ENCODE measurements at places on chromosomes 1 and 21.

DNA sequence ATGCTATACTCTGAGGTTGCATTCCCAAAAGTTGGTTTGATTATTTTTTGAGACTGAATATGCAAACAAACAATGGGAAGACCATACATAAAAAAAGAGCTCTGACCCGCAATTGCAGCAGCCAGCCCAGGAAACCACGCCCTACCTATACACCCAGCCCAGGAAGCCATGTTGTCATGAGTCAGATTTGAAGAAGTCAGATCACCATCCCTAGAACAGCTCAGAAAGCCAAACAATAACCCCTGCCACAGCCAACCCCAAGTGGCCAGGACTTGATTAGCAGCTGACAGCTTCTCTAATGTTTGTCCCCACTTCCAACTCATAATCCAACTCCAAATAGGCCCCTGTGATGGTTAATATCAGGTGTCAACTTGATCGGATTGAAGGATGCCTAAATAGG lies 621.9 kb downstream of the NPHP4 start:
- H3K27ac ChIP-seq, result no peak overlapping the region
- DNase-seq, result no peak
- H3K4me1 ChIP-seq, result no peaks in the 10 kb centered on the region
- no peaks in the 10 kb centered on the region for H3K36me3 ChIP-seq
- H3K27me3 ChIP-seq, result no peaks in the 10 kb centered on the region

- no peaks in the 10 kb centered on the region for H3K36me3 ChIP-seq
- H3K4me1 ChIP-seq, result no peaks in the 10 kb centered on the region
- no peaks in the 10 kb centered on the region for H3K27me3 ChIP-seq
- H3K27ac ChIP-seq, result no peak overlapping the region
These were observed 89.7 kb downstream of the SMYD2 start for GRCh38 chr1:214370615-214371014.

GRCh38 chr21:40060083-40060677 lies 192.9 kb downstream of the PCP4 start:
- no peaks in the 10 kb centered on the region for H3K36me3 ChIP-seq
- no peak for DNase-seq
- H3K4me1 ChIP-seq, result no peaks in the 10 kb centered on the region
- no peaks in the 10 kb centered on the region for H3K27me3 ChIP-seq

DNA sequence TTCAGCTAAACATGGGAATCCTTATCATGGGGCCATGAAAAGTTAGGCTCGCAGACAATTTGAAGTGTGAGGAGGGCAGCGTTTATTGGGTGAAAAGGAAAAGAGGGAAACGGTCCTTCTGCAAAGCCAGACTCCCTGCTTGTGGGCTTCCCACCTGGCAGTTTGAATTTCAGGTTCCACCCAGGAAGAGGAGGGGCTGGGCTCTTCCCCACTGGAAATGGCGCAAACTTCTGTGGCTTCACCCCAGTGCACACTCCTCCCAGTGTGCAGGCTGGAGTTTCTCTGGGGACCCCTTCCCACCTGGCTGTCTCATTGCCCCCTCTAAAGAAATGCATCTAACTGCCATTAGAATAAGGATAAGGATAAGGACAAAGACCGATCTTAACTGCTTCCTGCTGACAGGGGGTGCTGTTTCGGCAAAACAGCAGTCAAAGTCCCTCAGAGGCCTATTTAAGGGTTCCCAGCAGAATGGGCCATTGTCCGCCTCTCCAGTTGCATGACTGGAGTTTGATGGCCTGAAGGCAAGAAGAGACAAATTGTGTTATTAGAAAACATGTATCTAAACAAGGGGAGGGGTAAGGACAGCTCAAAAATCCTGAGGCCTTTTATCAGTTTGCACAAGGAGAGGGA lies 20.4 kb downstream of the AIM2 start:
- peaks cover 79% of the 10 kb centered on the region for H3K4me1 ChIP-seq
- no peaks in the 10 kb centered on the region for H3K27me3 ChIP-seq
- H3K4me3 ChIP-seq, result no peak overlapping the region
- no peak for DNase-seq
- peaks cover 75% of the 10 kb centered on the region for H3K36me3 ChIP-seq

- no peaks in the 10 kb centered on the region for H3K36me3 ChIP-seq
- H3K27ac ChIP-seq, result no peak overlapping the region
- no peak overlapping the region for H3K4me3 ChIP-seq
- no peaks in the 10 kb centered on the region for H3K4me1 ChIP-seq
These were observed 45.7 kb upstream of the FOXD3 start for GRCh38 chr1:63276624-63277023.

DNA sequence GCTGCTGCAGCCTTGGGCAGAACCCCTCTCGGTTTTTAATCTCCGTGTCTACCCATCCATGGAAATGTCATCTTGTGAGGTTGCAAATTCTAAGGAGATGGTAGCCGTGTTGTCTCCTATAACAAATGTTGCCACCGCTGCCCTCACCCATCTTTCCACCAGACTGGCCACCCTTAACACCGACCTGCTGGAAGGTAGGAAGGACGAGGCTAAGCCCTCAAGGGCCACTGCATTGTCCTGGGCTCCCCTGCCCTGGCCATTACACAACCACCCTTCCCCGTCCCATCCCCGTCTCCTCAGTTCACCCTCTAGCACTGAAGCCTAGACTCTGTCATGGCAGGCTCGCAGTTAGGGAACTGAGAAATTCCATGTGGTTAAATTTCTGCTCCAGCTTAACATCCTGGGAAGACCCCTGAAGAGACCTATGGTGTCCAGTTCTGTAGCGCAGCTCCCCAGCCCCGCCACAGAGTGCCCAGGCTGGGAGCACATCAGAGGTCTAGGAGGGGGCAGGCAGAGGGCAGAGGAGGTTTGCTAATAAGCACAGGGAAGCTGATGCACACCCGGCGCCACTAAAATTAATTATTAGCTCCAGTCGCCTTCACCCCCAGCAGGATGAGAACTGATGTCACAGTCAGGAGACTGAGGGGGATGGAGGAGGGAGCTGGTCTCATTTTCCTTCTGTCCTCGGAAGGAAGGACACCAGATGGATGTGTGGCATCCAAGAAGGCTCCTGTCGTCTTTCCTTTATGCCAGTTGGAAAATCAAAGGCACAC lies 38.3 kb downstream of the STUM start:
- H3K27ac ChIP-seq, result no peak overlapping the region
- no peak for DNase-seq
- H3K4me3 ChIP-seq, result no peak overlapping the region
- H3K4me1 ChIP-seq, result no peaks in the 10 kb centered on the region
- no peaks in the 10 kb centered on the region for H3K27me3 ChIP-seq
- H3K36me3 ChIP-seq, result no peaks in the 10 kb centered on the region

DNA sequence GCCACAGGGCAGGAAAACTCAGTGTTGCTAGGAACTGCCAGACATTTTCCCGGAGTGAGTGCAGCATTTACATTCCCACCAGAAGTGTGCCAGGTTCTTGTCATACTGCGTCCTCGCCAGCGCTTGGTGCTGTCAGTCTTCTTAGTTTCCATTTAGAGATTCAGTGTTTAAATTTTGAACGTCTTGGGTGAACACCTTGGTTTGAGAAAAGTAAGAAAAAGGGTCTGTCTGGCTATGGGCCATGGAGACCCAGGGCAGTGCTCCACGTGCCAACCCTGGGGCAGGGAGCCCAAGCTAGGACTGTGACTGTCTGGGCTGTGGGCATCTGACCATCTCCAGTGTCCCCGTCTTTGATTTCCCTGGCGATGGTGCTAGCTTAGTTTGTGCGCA lies 16.0 kb downstream of the IBA57 start:
- H3K4me1 ChIP-seq, result peaks cover 8% of the 10 kb centered on the region
- H3K27me3 ChIP-seq, result no peaks in the 10 kb centered on the region
- H3K36me3 ChIP-seq, result peaks cover 7% of the 10 kb centered on the region
- H3K4me3 ChIP-seq, result no peak overlapping the region
- DNase-seq, result no peak
- no peak overlapping the region for H3K27ac ChIP-seq

GRCh38 chr1:44720281-44720680 lies 10.7 kb downstream of the RNU5D-1 start:
- DNase-seq, result no peak
- H3K36me3 ChIP-seq, result peaks cover 2% of the 10 kb centered on the region
- H3K27me3 ChIP-seq, result no peaks in the 10 kb centered on the region
- peaks cover 82% of the 10 kb centered on the region for H3K4me1 ChIP-seq
- peak overlapping the region; percentile 93 for H3K27ac ChIP-seq
- H3K4me3 ChIP-seq, result peak overlapping the region; percentile 37

DNA sequence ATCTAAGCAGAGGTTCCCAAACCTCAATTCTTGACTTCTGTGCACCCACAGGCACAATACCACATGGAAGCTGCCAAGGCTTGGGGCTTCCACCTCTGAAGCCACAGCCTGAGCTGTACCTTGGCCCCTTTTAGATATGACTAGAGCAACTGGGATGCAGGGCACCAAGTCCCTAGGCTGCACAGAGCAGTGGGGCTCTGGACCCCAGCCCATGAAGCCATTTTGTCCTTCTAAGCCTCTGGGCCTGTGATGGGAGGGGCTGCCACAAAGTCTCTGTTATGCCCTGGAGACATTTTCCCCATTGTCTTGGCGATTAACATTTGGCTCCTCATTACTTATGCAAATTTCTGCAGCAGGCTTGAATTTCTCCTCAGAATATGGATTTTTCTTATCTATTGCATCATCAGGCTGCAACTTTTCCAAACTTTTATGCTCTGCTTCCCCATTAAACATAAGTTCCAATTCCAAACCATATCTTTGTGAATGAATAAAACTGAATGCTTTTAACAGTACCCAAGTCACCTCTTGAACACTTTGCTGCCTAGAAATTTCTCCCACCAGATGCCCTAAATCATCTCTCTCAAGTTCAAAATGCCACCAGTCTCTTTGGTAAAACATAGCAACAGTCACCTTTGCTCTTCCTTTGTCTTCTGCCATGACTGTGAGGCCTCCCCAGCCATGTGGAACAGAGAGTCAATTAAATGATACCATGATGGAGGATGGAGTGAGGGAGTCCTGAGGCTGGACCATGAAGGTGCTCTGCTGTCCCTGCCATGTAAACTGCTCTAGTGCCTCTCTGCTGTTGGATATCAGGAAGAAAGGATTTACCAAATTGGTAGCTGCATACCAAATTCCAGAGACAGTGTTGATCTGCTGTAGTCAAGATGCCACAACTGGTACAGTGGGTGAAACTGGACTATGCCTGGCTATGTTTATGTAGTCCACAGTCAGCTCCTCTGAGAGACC lies 37.6 kb downstream of the RUNX3 start:
- peaks cover 8% of the 10 kb centered on the region for H3K27me3 ChIP-seq
- H3K4me3 ChIP-seq, result peak overlapping the region; percentile 0
- no peak for DNase-seq
- no peak overlapping the region for H3K27ac ChIP-seq
- peaks cover 38% of the 10 kb centered on the region for H3K36me3 ChIP-seq

DNA sequence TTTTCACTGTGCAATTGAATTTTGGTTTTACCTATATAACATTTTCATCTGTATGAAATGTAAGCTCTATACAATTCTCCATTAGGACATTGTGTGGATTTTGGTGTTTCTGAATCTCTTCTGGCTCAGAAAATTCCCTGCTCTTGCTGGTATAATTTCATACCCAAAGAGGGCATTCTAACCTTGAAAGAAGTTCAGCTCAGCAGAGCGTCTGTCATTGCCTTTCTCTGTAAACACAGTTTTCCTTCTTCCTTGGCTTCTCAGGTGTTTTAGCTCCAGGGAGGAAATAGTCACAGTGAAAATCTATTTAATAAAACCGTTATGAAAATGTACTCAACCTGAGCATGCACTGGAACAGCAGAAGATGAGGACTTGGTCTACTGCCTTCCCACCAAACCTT lies 16.0 kb downstream of the DISC1 start:
- H3K27me3 ChIP-seq, result no peaks in the 10 kb centered on the region

- DNase-seq, result no peak
- H3K4me1 ChIP-seq, result peaks cover 38% of the 10 kb centered on the region
- peaks cover 13% of the 10 kb centered on the region for H3K36me3 ChIP-seq
- H3K4me3 ChIP-seq, result no peak overlapping the region
- no peaks in the 10 kb centered on the region for H3K27me3 ChIP-seq
These were observed 17.5 kb downstream of the KPNA6 start for GRCh38 chr1:32125313-32125712.

- H3K36me3 ChIP-seq, result no peaks in the 10 kb centered on the region
- H3K27me3 ChIP-seq, result peaks cover 49% of the 10 kb centered on the region
- H3K27ac ChIP-seq, result no peak overlapping the region
- H3K4me1 ChIP-seq, result peaks cover 16% of the 10 kb centered on the region
- DNase-seq, result no peak
These were observed 18.0 kb upstream of the ADARB1 start for GRCh38 chr21:45056296-45056904.

DNA sequence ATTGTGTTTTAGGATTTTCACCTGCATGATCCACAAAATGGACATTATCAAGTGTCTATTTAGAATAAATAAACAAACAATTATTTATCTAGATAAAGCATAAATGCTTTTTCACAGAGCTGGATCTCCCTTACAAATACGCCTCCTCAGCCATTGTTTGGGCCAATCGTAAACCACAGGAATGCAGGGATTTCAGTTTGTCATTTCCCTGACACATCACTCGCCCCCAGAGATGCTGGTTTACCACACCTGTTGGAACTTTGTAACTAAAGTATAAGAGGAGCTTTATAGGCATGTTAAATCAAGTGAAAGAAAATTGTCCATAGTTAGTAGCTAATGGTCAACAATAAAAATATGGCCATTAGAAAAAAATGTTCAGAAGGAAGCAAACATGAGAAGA lies 40.3 kb downstream of the GPR88 start:
- no peak overlapping the region for H3K4me3 ChIP-seq
- no peaks in the 10 kb centered on the region for H3K36me3 ChIP-seq
- H3K4me1 ChIP-seq, result no peaks in the 10 kb centered on the region
- no peak overlapping the region for H3K27ac ChIP-seq
- DNase-seq, result no peak

DNA sequence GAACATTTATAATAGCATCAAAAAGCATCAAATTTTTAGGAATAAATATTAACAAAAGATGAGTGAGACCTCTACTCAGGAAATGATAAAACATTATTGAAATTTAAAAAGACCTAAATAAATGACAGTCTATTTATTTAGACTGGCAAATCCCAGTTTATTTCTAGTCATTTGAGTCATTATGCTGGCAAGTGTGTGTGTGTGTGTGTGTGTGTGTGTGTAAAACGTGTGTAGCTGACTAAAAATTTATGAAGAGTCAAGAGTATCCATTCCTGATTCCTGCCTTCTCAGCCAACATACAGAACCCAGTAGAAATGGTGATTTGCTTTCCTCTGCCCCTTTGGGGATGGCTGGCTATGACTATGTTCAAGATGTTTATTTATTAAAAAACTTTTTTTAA lies 46.2 kb downstream of the OSBPL9 start:
- H3K36me3 ChIP-seq, result peaks cover 1% of the 10 kb centered on the region
- H3K27ac ChIP-seq, result no peak overlapping the region
- H3K4me1 ChIP-seq, result peaks cover 11% of the 10 kb centered on the region
- H3K4me3 ChIP-seq, result no peak overlapping the region
- no peak for DNase-seq
- no peaks in the 10 kb centered on the region for H3K27me3 ChIP-seq

GRCh38 chr1:22731924-22732720 lies 21.5 kb downstream of the EPHB2 start:
- DNase-seq, result no peak
- no peaks in the 10 kb centered on the region for H3K36me3 ChIP-seq
- no peak overlapping the region for H3K4me3 ChIP-seq
- no peak overlapping the region for H3K27ac ChIP-seq

GRCh38 chr1:235259133-235259778 lies 68.7 kb downstream of the ARID4B start:
- peaks cover 6% of the 10 kb centered on the region for H3K36me3 ChIP-seq
- peak overlapping the region; percentile 81 for H3K27ac ChIP-seq
- peaks cover 18% of the 10 kb centered on the region for H3K4me1 ChIP-seq
